ENCODE measurements at places on chromosomes 6 and 20.

DNA sequence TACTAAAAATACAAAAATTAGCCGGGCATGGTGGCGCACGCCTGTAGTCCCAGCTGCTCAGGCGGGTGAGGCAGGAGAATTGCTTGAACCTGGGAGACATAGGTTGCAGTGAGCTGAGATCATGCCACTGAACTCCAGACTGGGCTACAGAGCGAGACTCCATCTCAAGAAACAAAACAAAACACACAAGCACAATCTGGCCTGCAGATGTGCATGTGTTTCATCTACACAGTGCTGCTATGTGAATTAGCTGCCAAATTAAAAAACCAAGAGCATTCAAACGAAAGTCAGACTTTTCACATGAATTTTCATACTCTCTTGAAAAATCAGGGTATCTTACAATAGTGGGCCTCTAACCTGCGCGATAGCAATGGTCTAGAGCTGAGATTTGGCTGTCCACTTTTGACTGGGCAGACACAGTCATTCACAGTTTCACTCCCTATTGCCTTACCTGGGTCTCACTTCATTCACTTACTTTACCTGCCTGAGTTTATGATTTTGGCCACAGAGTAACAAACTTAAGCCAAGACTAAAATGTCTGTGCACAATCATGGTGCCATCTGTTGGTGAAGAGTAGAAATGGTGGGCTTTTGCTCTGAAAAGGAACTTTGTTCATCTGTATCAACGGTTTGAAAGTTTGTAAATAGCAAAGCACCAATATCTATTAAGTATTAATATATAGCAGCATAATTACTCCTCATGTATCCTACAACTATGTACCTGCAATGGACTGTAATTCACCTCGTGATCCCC is 138.5 kb upstream of the UST start:
- no peak for DNase-seq

DNA sequence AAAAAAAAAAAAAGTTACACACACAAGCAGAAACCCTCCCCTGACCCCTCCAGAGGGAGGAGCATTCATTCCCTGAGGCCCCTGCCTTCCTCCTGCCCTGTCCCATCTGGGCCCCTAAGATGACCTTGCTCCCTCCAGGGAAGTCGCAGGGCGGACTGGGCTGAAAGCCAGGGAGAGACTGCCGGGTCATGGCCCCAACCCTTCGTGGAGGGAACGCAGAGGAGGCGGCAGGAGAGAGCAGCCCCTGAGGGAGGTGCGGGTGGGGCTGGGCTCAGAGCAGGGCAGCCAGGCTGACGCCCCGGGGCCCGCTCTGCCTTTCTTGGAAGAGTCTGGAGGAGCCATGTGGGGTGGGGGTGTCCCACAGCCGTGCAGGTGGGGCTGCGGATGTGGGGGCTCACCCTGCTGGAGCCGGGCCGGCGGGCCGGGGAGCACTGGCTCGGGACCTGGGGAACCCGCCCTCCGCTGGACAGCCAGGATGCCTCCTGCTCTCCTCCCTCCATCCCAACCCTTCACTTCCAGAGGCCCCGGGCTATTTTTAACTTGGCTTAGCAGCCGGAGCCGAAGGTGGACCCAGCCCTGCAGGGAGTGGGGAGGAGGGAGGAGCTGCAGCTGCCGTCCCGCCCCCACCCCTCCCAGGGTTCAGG is 15.0 kb upstream of the ABHD16B start:
- no peak for DNase-seq

- no peak for DNase-seq
These were observed 110.5 kb downstream of the SCML4 start for GRCh38 chr6:107713563-107713962.

DNA sequence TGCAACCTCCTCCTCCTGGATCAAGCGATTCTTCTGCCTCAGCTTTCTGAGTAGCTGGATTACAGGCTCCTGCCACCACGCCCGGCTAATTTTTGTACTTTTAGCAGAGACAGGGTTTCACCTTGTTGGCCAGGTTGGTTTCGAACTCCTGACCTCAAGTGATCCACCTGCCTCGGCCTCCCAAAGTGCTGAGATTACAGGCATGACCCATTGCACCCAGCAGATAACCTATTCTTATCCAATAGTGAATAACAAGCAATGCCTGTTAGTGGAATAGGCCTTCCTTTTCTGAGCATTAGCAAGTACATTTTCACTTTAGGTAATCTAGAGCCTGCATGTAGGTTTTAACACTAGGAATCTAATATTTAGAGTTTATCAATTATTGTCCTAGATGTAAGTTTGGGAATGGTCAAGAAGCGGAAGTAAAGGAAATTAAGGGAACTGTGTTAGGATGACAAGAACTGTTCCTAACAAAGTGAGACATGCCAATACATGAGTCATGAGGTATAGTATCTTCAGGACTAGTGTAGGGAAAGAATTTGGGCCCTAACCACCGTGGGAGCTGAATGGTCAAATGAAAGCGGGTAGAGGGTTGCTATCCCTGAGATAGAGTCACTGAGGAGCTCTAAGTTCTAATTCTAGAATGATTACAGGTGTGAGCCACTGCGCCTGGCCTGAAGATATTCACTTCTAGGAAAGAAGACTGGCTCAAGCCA is 15.0 kb downstream of the BLTP3A start:
- DNase-seq: no peak

GRCh38 chr6:41561931-41562911 is 16.0 kb downstream of the FOXP4 start:
- DNase-seq: no peak

DNA sequence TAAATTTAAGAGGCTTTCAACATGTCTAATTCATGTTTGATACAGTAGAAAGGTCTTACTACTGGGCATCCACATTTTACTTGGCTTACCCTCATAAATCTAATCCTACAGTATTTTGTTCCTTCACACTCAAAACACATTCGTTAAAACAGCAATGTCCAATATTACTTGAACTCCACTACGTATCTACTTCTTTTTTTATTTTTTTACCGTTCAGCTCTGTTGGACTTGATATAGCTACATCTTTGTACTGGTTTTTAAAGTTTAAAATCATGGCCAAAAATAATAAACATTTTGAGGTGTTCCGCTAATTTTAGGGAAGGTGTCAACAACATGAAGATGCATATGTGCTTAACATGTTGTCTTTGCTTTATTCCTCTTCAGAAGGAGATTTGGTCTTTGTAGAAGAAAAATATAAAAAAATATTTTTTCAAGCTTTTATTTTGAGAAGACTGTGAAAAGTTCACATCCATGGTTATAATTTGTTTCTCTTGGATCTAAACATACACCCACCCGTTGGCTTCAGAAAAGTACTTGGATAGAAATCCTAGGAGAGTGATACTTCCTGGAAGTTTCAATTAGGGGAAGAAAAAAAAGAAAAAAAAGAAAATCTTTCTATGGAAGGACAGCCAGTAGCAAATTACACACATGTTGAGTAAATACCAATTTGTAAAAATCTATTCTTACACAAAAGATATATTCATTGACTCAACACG is 71.5 kb downstream of the EPB41L2 start:
- no peak for DNase-seq

Data from stimulated activated naive CD8-positive, alpha-beta T cell treated with anti-CD3 and anti-CD28 coated beads, Interleukin-15, Interleukin-2, amounts not matched to agents 100 U/mL and 50 U/mL, for 24 hours (primary cell).